ENCODE measurements at places on chromosomes 11 and 22.

GRCh38 chr11:115617767-115618166 is 113.6 kb upstream of the CADM1 start:
- DNase-seq: no peak

- no peak for DNase-seq
Measured at GRCh38 chr22:49415151-49415951, 412.3 kb downstream of the BRD1 start.

DNA sequence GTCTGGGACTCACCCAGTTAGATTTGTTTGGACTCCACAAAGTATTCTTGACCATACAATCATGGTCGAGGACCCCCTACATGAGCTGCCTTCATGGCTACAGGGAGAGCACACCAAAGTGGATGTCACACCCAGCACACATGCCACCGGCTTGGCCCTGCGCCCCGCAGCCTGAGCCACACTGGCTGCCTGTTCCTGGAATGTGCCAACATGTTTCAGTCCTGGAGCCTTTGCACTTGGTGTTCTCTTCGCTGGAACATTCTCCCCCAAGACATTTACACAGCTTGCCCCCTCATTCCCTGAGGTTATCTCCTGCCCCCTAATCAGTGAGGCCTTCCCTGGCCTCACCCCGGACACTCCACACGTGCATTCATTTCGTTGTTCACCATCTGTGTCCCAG is 46.0 kb downstream of the PPARA start:
- DNase-seq: no peak

GRCh38 chr11:90845126-90845525 is 622.3 kb upstream of the CHORDC1 start:
- no peak for DNase-seq

DNA sequence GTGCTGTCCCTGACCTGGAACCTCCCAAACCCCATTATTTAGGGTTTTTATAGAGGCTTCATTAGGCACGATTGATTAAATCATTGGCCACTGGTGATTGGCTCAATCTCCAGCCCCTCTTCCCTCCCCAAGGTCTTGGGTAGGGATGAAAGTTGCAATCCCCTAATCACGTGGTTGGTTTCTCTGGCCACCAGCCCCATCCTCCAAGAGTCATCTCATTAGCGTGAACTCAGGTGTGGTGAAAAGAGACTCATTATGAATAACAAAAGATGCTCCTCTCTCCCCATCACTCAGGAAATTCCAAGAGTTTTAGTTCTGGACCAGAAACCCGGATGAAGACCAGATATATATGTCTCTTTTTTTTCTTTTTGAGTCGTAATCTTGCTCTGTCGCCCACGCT is 7.6 kb upstream of the MARK2 start:
- DNase-seq: no peak

DNA sequence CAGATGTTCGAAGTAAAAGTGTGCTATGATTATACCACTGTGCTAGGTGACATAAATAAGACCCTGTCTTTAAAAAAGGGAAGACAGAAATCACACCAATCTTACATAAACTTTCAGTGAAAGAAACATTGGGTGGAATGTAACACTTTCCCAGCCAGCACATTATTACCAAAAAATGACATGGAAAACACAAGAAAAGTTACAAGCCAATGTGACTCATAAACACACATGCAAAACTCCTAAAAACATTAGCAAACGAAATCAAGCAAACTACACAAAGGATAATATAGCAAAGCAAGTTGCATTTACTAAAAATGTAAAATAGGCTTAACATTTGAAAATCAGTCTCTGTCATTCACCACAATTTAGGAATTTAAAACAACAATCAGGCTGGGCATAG is 47.0 kb downstream of the SBF2 start:
- no peak for DNase-seq

DNA sequence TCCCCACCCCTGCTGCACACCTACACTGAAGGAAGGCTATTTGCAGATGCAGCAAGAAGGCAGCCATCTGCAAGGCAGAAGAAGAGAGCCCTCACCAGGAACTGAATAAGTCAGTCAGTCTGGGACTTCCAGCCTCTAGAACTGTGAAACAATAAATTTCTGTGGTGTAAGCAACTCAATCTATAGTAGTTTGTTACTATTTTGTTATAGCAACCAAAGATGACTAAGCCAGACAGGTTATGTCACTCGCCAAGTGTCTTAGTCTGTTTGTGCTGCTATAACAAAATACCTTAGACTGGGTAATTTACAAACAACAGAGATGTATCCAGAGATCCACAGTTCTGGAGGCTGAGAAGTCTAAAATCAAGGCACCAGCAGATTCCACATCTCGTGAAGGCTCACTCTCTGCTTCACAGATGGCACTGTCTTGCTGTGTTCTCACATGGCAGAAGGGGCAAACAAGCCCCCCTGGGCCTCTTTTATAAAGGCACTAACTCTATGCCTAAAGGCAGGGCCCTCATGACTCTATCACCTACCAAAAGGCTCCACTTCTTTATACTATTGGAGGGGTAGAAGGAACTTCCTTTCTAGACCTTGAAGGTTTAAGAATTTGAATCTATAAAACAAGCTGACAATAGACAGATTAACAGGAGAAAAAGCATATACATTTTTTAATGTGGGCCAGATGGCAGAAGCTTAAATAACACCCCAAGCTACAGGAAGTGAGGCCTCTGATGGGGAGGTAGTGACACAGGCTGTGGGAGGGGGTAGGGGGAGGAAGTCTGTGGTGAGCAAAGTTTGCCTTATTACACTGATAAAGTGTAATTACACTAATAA is 12.3 kb downstream of the APOL6 start:
- DNase-seq: peak; percentile 54

DNA sequence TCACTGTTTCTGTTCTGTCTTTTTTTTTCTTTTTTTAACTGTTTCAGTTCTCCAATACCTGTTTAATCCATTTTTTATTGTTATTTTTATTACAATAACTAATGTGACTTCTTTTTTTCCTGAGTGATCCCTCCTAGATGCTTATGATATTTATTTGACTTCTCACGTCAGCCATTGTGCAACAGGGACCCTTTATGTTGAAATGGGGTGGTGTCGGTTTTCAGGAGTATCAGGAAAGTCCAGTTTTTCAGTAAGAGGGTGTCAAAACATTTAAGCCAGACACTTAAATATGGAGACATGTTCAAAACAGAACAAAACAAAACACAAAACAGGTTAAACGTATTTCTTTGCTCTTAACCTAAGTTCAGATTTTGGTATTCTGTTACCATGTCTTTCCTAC is 418.8 kb downstream of the DYNC2H1 start:
- DNase-seq: no peak

GRCh38 chr11:113531575-113532451 is 56.6 kb upstream of the DRD2 start:
- no peak for DNase-seq

- DNase-seq: no peak
Measured at GRCh38 chr22:44033694-44034093, 9.6 kb downstream of the PARVB start.

- DNase-seq: peak; percentile 22
Measured at GRCh38 chr11:128598506-128599150, 11.3 kb upstream of the ETS1 start.

DNA sequence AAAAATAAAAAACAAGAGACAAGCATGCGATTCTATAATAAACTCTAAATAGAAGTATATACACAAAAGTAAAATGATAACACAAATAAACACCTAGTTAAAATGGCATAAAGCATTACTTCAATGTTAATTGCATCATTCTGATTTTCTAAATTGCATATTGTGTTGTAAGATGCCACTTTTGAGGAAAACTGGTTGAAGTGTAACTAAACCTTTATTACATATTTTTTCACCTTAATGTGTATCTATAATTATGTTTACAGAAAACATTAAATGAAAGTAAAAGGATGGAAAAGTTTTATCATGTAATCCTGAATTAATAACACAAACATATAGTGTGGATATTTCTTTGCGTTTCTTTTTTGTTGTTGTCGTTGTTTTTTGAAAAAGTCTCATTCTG is 45.4 kb upstream of the TOP3B start:
- no peak for DNase-seq

- peak; percentile 29 for DNase-seq
Measured at GRCh38 chr11:20131788-20132666, 28.2 kb downstream of the DBX1 start.

- DNase-seq: no peak
Measured at GRCh38 chr22:39429916-39430575, 26.8 kb upstream of the MGAT3 start.

- DNase-seq: no peak
Measured at GRCh38 chr22:32324505-32325415, 32.9 kb upstream of the RFPL3 start.

DNA sequence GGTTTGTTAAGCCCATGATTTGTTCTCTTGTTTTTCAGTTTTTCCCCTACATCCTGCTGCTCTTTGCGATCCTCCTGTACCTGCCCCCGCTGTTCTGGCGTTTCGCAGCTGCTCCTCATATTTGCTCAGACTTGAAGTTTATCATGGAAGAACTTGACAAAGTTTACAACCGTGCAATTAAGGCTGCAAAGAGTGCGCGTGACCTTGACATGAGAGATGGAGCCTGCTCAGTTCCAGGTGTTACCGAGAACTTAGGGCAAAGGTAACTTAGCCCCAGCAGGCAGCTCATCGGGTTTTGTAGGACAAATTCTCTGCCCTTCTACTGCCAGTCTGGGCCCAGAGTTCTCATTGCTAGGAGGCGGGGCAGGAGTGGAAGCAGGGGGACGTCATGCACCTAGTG is 49.7 kb downstream of the PANX1 start:
- no peak for DNase-seq

GRCh38 chr11:66340596-66341501 is 4.1 kb downstream of the BRMS1 start:
- DNase-seq: no peak

- DNase-seq: no peak
Measured at GRCh38 chr11:70738661-70739060, 340.3 kb downstream of the CTTN start.

DNA sequence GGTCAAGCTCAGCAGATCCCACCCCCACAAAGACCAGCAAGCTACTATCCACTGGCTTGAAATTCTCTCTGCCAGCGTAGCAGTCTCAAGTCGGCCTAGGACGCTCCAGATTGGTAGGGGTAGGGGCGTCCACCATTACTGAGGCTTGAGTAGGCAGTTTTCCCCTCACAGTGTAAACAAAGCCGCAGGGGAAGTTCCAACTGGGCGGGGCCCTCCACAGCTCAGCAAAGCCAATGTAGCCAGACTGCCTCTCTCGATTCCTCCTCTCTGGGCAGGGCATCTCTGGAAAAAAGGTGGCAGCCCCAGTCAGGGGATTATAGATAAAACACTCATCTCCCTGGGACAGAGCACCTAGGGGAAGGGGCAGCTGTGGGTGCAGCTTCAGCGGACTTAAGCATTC is 1064.9 kb upstream of the TENM4 start:
- DNase-seq: no peak

DNA sequence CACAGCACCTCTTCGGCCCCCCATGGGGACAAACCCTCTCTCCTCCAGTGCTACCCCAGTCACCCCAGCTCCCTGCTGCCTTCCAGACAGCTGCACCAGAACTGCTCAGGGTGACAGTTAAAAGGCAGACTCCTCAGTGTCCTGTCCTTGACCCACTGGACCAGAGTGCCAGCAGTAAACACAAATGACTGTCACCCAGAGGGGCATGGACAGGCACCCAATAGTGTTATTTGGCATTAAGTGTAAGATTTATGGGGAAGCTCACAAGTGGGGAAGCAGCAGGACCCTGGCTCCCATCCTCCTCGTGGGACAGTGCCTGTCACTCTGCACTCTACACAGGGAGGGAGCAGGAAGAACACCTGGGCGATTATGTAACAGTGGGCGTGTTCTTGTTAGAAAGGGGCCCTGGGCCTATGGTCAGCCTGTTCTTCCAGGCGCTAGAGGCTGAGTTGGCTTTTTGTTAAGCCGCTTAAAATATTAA is 5.0 kb downstream of the RPS19BP1 start:
- no peak for DNase-seq

DNA sequence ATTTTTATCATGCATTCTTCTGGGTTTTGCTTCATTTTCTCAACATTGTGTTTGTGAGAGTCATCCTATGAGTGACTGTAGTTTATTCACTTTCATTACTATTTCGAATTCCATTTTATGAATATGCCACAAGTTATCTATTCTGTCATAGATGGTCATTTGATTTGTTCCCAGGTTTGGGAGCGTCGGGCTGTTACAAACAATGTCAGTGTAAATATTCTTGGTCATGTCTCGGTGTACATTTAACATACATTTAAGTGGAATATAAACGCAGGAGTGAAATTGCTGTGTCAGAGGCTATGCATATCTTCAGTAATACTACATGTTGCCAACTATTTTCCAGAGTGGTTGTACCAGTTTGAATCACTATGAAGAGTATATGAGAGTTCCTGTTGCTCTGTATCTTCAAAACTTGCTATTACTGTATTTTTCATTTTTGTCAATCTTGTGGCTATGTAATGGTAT is 2.4 kb downstream of the TRIM44 start:
- no peak for DNase-seq

GRCh38 chr11:66183494-66184048 is 84.9 kb upstream of the RAB1B start:
- DNase-seq: no peak

GRCh38 chr11:115279813-115280761 is 224.1 kb downstream of the CADM1 start:
- DNase-seq: no peak

DNA sequence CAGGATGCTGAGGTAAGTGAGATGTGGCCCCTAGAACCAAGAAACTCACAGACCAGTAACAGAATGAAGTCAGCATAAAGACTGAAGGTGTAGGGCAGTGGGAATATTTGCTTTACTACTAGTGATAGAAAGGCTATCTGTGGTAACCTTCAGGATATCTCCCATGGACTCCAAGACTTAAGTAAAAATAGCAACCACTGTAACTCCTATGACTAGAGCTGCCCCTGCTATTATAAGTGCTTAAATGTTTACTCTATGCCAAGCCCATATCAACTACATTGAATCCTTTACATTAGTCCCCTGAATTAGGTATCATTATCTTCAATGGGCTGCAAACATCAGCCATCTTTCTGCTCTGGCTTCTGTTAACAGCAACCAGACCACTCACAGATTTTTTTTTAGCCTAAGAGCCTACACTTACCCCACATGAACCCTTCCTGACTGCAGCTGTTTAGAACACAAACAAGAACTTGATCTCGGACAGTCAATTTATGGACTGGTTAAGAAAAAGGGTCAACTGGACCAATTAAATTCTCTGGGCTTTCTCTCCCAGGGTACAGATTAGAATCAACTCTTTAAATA is 335.1 kb upstream of the API5 start:
- DNase-seq: no peak

DNA sequence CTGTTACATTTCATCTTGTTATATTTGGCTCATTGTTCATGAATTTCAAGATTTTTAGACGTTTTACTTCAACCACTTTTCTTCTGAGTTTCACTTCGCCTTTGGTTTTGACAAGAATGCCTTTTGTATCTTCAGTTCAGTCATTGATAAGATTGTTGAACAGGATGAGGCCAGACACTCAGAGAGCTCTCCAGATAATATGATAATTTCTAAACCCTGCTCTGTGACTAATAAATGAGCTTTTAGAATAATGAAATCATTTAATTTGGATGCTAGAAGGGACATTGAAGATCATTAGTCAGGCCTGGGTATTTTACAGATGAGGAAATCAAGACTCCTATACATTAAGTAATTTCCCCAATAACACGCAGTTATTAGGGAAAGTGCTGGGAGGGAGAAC is 37.2 kb upstream of the GRAMD1B start:
- peak; percentile 51 for DNase-seq
